ENCODE measurements at places on chromosomes 6 and 20.

GRCh38 chr6:126539022-126539421 lies 199.1 kb downstream of the CENPW start:
- DNase-seq: no peak

DNA sequence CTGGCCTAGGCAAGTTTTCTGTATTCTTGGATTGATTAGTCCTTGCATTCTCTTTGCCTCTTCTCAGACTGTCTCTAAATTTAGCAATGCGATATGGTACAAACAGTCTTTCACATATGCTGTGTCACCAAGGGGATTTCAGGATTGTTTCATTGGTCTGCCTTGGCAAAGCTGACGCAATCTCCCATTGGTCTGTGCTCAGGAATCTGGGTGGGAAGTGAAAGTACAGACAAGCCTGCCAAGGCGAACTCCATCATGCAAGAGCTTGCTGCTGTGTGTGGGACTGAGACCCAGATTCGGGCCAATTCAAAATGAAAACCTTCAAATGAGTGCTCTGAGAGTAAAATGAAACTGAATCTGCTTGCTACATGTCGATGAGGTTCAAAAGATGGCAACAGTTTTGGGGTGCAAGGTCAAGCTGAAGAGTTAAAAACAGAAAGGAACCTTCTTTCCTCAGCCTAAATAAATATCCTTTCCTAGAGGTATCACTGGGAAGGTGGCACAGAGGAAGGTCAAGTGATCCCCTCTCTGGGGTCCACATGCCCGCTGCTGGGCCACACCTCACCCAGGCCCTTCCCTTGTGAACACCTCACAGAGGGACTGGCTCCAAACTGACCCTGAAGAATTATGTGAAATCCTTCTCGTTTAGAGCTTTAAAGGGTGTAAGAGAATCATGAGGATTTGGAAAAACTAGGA lies 198.8 kb upstream of the PREP start:
- DNase-seq: peak; percentile 79

DNA sequence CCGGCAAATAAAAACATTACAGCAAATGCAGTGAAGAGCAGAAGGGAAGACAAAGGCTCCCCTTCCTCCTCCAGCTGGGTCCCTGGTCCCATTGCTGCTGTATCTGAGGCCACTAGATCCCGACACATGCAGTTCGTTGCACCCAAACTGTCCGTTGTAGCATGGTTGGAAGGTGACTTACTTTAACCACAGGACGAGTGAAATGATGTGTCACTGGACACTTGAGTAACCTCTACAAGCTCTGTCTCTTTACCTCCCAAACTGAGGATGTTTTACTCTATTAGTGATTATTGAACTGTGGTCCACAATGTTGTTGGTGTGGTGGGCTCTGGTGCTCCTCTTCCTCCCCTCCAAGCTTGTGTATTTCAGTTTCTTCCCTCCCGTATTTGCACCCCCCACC lies 46.2 kb upstream of the ARMH2 start:
- DNase-seq: no peak

DNA sequence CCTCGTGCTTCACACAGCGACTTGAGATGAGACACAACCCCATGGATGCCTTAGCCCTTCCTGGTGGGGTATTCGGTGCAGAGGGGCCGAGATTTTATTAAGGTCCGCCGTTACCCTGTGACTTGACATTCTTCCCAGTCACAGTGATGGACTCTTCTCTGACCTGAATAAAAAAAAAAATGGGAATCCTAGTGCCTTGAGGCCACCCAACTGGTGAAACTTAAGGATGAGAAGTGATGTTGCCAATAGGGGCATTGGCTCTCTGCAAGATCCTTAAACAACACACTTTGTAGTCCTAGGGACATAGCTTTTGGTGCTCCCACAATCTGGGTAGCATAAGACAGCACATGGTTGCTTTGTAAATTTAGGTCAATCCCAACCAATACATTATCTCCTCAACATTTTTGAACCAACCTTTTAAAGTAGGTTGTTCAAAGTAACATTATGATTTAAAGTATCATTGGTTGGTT lies 814 bp upstream of the ADNP start:
- DNase-seq: no peak

- no peak for DNase-seq
Measured at GRCh38 chr6:2140438-2141128, 104.8 kb downstream of the GMDS start.

DNA sequence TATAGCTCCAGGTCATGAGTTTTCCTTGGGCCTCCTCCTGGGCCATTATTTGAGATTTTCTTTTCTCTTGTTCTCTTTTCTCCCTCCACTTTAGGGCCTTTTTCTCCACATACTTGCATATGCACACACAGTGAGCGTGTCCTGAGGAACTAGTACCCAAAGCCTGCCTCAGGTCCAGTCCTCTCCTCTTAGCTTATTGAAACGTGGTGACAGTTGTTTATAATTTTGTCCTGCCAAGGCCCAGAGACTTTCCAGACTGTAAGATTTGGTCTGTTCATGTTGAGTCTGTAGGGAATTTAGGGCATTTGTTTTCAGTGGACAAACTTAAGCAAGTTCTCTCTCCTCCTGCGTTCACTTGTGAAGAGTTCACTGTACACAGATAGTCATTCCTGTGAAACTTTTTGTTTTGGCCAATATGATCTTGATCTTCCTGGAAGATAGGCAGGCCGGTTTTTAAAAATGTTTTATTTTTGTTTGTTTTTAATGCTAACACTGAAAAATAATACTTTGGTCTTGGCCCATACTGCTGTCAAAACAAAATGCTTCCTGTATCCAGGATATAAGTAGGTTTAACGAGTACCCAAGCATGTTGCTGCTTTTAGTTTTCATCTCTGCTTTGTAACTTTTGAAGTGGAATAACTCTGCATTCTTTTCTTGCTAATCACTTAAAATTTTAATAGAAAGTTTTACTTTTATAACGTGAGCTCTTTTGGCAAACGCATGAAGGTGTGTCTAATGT lies 20.7 kb downstream of the LRRC1 start:
- DNase-seq: no peak
